ENCODE measurements at places on chromosomes 13 and 19.

GRCh38 chr13:42396901-42397655 lies 125.1 kb downstream of the AKAP11 start:
- no peak for DNase-seq

DNA sequence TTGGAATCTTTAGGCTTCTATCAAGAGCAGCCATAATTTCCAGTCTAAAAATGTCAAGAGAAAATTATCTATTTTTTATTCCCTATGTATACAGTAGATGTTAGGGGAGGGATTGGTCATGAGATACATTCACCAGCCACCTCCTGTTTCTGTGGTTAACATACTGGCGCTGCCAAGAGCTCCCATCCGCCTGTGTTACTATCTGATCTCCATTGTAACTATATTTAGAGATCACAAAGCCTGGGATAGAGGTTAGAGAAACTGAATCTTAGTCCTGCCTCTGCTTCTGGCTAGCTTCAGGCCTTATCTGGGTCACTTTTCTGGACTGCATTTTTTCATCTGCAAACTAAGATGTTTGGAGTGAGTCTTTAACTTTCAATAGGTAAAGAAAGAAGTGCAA lies 46.3 kb downstream of the POLR1D start:
- DNase-seq = no peak

DNA sequence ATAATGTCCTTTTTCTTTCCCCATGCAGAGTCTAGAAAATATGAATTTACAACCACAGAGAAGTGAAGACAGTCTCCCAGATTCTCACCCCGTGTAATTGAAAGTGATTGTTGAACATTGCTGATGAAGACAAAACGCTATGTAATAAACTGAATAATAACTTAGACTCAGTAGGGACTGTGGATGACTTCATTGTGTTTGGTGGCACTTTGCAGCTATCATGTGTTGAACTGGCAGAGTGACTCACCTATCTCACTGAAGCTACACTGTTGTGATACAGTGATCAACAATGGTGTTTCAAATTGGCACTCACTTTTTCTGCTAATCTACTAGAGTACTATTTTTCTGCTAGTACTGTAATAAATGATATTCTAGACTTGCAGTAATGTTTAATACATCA lies 261.3 kb downstream of the DACH1 start:
- DNase-seq = no peak

DNA sequence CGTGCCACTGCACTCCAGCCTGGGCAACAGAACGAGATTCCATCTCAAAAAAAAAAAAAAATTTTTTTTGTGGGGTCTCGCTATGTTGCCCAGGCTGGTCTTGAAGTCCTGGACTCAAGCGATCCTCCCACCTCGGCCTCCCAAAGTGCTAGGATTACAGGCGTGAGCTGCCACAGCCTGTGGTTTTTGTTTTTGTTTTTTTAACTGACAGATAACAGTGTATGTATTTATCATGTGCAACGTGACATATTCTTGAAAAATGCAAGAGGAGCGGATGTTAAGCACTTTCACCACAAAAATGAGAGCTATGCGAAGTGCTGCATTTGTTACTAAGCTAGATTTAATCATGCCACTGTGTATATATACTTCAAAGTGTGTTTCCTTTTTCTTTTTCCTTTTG lies 49.0 kb downstream of the ARHGEF18 start:
- DNase-seq = no peak

DNA sequence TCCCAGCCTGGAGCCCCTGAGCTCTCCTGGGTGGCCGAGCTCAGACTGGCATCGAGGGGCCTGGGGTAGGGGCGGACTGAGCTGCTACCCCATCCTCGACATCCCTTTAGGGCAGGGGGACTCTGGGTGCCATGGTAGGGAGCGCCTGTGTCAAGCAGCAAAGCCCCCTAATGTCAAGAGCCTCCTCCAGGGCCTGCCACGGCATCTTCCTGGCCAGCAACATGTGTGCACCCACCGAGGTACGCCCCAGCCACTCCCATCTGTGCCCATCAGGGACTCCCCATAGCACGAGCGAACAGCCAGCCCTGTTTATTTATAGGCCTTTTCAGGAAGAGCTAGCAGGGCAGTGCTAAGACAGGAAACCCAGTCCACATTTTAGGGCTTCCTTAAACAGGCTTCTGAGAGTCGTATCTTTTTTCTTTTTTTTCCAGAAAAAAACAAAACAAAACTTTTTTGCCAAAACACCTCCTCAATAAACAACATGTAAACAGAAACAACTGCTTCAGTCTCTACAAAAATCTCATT lies 14.3 kb downstream of the LRP3 start:
- DNase-seq = no peak

DNA sequence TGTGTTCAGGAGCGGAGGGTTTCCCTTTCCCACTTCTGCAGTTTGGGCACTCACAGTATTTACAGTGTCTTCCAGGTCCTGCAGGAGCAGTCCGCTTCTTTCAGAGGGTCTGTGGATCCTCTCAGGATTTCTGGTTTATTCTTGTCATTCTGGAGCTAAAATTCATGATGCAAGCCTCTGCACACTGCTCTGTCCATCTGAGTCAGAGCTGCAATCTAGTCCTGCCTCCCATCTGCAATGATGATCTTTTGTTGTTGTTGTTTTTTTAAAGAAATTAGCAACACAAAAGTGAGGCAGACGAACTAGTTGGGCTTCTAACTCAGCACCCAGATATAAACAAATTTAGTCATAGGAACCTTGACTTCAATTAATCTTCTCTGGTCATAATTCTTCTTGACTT lies 86.5 kb downstream of the DLEU7 start:
- no peak for DNase-seq

DNA sequence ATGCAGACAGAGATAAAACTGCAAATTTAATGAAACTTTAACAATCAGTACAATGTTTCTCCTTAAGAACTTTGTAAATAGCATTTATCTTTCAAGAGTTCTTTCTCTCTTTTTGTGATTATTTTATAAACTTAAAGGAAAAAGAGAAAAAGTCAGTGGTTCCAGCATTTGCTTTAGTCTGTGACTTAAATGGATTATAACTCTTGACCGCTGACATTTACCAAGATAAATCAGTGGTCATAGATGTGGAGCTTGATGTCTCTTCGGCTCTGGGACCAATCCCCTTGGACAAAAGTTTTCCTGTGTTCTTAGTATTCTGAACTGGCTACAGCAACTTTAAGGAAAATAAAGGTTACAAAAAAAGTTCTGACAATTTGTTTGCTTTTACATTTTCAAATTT lies 162.6 kb downstream of the TM9SF2 start:
- DNase-seq = no peak

DNA sequence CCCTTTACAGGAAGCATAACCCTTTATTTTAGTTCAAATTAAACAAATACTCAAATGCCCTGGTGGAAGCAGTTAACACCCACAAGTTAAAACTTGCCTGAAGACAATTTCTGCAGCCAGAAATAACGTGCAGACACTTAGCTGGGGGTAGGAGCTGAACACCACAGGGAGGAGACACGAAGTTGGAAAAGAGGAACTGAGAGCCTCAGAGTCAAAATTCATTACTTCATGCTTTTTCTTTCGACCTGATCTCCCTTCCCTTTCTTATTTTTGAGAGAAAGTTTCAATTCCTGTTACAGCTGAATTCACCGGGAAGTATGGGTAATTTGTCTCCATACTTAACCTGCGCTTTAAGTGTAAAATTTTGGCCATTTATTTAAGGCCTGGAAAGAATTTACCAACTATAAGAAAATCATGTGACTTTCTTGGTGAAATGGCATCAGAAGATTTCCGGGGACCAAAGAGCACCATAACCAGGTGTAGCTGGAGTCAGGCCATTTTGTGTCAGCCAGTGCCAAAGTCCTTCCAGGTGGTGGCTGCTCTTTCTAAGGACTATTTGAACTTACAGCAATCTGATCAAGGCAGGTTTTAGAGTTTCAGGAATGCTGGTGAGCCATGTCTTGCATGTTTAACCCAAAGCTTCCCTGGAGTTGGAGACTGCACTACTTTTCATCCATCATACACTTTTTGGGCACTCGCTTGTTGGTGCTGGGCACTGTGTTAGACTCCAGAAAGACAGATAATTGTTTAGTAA lies 46.5 kb upstream of the RCBTB2 start:
- DNase-seq = no peak

- no peak for DNase-seq
Measured at GRCh38 chr13:99386911-99387788, 80.0 kb upstream of the GPR183 start.

GRCh38 chr19:21758296-21758695 lies 9.1 kb downstream of the ZNF100 start:
- no peak for DNase-seq

- DNase-seq = no peak
Measured at GRCh38 chr19:293436-294110, 2.4 kb upstream of the PLPP2 start.

- peak; percentile 26 for DNase-seq
Measured at GRCh38 chr19:53463263-53463662, 4.3 kb upstream of the ZNF813 start.

- DNase-seq = no peak
Measured at GRCh38 chr13:64962404-64962803, 2267.7 kb downstream of the PCDH9 start.

DNA sequence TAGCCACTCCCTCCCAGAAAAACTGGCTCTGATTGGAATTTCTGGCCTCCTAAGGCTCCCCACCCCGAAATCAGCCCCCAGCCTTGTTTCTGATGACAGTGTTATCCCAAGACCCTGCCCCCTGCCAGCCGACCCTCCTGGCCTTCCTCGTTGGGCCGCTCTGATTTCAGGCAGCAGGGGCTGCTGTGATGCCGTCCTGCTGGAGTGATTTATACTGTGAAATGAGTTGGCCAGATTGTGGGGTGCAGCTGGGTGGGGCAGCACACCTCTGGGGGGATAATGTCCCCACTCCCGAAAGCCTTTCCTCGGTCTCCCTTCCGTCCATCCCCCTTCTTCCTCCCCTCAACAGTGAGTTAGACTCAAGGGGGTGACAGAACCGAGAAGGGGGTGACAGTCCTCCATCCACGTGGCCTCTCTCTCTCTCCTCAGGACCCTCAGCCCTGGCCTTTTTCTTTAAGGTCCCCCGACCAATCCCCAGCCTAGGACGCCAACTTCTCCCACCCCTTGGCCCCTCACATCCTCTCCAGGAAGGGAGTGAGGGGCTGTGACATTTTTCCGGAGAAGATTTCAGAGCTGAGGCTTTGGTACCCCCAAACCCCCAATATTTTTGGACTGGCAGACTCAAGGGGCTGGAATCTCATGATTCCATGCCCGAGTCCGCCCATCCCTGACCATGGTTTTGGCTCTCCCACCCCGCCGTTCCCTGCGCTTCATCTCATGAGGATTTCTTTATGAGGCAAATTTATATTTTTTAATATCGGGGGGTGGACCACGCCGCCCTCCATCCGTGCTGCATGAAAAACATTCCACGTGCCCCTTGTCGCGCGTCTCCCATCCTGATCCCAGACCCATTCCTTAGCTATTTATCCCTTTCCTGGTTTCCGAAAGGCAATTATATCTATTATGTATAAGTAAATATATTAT lies 6.1 kb downstream of the FOSB start:
- DNase-seq = no peak

GRCh38 chr13:105048677-105049076 lies 1486.8 kb downstream of the EFNB2 start:
- no peak for DNase-seq

- DNase-seq = no peak
Measured at GRCh38 chr19:30886222-30886621, 463.0 kb downstream of the TSHZ3 start.

- DNase-seq = no peak
Measured at GRCh38 chr19:47497821-47498520, 14.0 kb upstream of the KPTN start.

GRCh38 chr13:38147050-38147449 lies 202.6 kb upstream of the UFM1 start:
- DNase-seq = no peak

GRCh38 chr19:1492474-1493006 lies 1.6 kb downstream of the REEP6 start:
- DNase-seq = no peak

- DNase-seq = no peak
Measured at GRCh38 chr19:21765151-21765550, 2.2 kb downstream of the ZNF100 start.

DNA sequence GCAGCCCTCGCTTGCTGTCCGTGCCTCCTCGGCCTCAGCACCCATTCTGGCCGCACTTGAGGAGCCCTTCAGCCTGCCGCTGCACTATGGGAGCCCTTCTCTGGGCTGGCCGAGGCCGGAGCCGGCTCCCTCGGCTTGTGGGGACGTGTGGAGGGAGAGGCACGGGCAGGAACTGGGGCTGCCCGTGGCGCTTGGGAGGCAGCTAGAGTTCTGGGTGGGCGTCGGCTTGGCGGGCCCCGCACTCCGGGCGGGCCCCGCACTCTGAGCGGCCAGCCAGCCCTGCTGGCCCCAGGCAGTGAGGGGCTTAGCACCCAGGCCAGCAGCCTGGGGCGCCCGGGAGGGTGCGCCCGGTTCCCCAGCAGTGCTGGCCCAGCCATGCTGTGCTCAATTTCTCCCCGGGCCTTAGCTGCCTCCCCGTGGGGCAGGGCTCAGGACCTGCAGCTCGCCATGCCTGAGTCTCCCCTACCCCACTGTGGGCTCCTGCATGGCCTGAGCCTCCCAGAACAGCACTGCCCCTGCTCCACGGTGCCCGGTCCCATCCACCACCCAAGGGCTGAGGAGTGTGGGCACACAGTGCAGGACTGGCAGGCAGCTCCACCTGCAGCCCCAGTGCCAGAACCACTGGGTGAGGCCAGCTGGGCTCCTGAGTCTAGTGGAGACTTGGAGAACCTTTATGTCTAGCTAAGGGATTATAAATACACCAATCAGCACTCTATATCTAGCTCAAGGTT lies 240.0 kb upstream of the PRR20A start:
- DNase-seq = no peak

DNA sequence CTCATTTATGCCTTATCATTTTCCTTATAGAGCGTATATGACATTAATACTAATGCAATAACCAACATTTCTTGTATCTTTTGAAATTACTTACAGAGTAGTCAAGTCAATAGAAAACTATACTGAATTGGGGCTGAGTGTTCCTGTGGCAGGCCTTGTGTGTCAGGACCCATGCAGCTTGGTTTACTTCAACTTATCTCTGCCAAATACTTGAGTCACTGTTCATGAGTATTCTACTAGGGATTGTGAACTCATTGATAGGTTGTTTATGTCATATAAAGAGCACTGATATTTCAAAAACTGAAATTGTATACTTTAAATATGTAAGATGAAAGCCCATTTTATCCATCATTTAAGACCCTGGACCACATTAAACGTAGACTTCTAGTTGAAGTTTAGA lies 688.6 kb upstream of the SLITRK1 start:
- no peak for DNase-seq

GRCh38 chr19:38204728-38205127 lies 19.3 kb downstream of the DPF1 start:
- DNase-seq = no peak

- DNase-seq = no peak
Measured at GRCh38 chr13:31765138-31765785, 25.9 kb downstream of the RXFP2 start.

DNA sequence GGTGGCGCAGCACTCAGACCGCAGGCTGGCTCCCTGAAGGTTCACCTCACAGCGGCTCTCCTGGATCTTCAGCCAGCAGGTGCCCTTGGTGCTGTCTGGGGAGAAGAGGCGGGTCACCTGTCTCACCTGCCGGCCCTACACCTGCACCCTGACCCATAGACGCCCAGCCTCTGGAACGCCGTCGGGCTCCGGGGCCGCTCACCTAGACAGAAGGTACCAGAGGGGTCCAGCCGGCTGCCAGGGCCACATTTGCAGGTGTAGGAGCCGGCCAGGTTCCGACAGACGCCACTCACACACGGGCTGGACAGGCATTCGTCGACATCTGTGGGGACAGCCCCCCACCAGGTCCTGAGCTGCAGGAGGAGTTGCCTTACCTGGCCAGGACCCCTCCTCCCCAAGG lies 22.9 kb downstream of the FBN3 start:
- DNase-seq = no peak

- DNase-seq = no peak
Measured at GRCh38 chr19:30567536-30568232, 195.5 kb downstream of the ZNF536 start.

Data from breast epithelium (tissue), 4 donors.